ENCODE measurements at places on chromosomes 5 and 9.

DNA sequence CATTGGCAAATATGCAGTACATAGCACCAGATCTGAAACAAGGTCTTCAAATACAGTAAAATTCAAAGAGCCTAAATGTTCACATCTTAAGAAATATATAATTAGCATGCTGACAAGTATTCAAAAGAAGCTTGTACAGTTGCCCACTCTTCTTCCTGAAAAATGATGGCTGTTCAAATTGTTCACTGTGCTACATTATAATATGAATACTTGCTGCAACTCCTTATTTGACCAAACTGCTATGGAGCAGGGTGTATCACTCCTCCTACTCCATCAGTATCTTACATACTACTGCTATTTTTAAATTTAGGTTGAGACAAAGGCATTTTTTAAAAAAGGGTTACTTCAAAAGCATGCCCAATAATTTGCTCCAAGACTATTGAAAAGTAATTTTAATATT lies 39.3 kb downstream of the RNF145 start:
- DNase-seq: no peak

- no peak for DNase-seq
These were observed 18.1 kb upstream of the SSBP2 start for GRCh38 chr5:81768935-81769452.

- DNase-seq: no peak
These were observed 590.9 kb downstream of the PRELID2 start for GRCh38 chr5:145244251-145244650.

DNA sequence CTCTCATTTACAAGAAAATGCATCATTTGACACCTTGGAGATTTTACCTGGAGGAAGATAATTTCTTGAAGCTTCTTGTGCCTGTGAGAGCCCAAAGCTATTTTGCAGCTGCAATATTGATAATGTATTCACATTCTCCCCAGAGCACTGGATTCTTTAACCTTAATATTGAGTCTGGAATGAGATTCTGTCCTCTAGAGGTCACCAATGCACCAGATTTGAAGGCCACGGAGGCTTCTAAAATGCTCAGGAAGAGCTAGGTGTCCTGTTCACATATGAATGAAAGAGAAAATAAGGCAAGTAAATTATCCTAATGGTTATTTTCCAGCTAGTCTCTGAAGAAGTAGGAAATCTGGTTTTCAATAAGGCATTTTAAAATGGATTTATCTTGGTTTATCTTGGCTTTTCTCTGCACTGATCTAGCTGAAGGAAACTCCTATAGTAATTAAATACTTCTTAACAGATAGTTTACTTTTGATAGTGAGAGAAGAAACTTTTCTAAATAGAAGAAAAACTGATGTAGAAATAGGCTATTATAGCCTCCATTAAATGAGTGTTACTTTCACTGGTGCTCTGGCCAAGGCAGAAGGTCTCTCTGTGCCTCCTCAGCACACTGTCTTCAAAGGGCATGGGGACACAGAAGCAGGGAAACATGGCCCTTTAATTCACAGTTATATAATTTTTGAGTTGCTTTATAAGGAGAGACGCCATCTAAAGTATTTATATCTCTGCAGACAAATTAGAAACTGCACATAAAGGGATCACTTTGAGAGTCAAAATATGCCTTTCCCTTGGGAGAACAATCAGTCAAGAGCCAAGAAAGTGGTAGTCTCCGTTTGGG lies 297.0 kb upstream of the ACTBL2 start:
- no peak for DNase-seq

DNA sequence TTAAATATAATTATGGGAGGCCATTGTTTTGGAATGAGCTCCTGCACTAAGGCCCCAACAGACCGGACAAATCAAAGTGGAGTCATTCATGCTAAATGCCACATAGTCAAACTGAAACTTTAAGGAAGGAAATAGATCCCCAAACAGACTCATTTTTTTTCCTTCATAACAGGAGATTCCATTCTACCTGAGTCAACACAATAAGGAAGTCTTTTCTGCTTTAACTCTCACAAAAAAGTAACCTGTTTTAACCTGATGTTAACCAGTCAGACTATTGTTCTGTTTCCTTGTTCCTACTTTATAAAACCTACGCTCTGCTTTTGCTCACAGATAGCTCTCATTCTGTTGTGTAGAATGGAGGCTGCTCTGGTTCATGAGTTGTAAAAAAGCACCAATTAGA lies 234.9 kb downstream of the YTHDC2 start:
- DNase-seq: no peak

- DNase-seq: no peak
These were observed 2.6 kb downstream of the CLTB start for GRCh38 chr5:176413709-176414191.

- DNase-seq: no peak
These were observed 51.5 kb downstream of the PIK3R1 start for GRCh38 chr5:68267066-68267465.

GRCh38 chr5:113692891-113693457 lies 179.5 kb downstream of the YTHDC2 start:
- no peak for DNase-seq

GRCh38 chr5:123951582-123951977 lies 439.6 kb downstream of the CSNK1G3 start:
- DNase-seq: no peak

- DNase-seq: no peak
These were observed 24.6 kb downstream of the RFK start for GRCh38 chr9:76369583-76369982.

DNA sequence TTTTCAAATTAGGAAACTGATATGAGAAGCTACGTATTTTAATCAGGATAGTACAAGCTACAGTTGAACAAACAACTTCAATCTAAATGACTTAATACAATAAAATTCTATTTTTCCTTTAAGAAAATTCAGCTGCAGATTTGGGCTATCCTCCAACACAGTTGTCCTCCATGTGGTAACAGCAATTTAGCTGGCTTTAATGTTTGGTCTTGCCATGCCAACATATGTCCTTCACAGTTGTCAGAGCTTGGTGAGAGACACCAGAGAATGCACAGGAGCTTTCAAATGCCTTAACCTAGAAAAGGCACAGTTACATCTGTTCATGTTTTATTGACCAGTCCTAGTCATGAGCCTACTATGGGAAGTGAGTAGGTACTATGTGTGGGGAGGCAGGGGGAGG lies 10.8 kb downstream of the FAM174A start:
- no peak for DNase-seq

GRCh38 chr5:59231221-59231931 lies 648.5 kb downstream of the RAB3C start:
- DNase-seq: no peak

DNA sequence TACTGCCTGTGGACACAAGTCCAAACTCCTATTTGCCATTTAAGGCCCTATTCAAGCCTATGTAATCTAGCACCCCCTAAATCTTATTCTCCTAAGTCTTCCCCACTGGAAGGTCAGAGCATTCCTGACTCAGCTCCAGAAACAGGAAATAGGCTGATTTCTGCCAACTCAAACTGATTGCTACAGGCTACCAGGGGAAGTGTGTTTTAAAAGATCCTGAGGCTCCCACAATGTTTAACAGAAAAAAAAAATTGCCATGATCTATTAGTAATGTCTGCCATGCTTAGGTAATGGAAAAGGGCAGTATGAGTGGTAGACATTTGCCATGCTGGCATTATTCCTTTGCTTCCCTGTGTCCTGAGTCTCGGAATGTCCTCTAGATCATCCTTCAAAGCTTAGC lies 65.8 kb upstream of the BRINP1 start:
- no peak for DNase-seq

DNA sequence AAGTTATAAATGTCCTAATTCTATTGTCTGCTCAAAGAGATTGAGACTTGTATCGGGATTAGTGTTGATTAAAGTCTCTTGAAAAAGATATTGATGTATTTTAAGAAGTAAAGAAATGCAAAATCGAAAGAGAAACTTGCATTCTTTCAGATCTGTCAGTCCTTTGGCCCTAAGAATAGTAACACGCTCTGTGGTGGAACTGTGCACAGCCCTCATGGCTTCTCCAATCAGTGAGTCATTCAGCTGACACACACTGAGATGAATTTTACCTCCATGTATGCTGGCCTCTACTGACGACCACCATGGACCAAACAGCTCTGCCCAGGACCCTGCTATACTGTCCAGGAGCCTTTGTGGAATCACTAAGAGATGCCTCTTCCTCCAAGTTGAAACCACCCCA lies 232.4 kb downstream of the ESM1 start:
- DNase-seq: no peak

- no peak for DNase-seq
These were observed 88.6 kb downstream of the JAK2 start for GRCh38 chr9:5073701-5074100.

- no peak for DNase-seq
These were observed 22.7 kb downstream of the CLTA start for GRCh38 chr9:36213387-36213786.

- no peak for DNase-seq
These were observed 199.0 kb downstream of the ARHGAP26 start for GRCh38 chr5:142969186-142969585.

DNA sequence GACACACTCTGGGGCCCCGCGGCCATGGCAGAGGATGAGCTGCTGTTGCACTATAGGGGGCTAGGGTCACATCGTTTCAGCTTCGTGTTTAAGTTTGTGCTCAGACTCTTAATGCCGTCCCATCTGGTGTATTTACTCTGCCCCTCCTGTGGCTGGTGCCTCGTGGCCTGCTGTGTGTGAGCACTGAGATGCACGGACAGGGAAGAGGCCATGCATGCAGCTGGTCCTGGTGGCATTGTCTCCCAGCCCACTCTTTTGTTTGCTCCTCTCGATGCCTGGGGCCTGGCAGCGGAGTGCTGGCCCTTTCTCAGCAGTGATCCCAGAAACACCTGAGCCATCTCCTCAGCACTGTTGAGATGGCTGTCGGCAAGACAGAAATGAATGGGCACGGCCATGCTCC lies 30.0 kb upstream of the PHF2 start:
- no peak for DNase-seq
